ENCODE measurements at places on chromosomes 6 and 20.

DNA sequence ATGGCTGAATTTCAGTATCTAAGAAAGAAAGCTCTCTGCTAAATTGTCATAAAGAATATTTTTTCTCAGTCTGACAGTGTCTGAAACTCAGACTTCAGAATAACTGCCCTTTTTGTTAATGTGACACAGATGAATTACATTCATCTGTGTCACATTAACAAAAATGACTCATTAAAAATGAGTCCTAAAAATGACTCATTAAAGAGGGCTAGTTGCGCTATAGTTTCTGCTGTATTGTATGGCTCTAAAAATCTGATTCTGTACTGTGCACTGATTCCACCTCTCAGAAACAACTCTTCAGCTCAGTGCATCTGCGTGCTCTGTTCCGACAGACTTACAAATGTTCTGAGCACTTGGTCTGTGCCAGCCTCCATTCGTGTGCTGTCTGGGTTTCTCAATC, 15.0 kb downstream of the RNF114 start:
- no peak for DNase-seq

DNA sequence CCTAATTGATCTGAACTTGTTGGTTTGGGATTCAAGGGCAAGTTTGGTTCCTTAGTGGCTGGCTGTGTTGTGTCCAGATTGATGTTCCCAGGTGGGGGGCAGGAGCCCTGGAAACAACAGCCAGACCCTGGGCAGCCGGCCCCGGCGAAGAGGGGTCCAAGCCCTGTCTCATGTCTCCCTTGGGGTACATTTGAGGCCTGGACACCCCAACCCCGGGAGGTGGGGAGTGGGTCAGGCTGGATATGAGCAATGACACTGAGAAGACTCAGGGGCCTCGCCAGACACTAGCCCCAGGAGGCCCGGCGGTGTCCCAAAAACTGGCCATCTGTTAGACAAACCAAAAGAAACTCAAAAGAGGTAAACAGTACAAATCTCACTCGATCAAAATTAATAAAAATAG, 79.6 kb downstream of the YTHDF1 start:
- DNase-seq: no peak

- DNase-seq: no peak
These were observed 787 bp upstream of the PRR18 start for GRCh38 chr6:166308769-166309589.

DNA sequence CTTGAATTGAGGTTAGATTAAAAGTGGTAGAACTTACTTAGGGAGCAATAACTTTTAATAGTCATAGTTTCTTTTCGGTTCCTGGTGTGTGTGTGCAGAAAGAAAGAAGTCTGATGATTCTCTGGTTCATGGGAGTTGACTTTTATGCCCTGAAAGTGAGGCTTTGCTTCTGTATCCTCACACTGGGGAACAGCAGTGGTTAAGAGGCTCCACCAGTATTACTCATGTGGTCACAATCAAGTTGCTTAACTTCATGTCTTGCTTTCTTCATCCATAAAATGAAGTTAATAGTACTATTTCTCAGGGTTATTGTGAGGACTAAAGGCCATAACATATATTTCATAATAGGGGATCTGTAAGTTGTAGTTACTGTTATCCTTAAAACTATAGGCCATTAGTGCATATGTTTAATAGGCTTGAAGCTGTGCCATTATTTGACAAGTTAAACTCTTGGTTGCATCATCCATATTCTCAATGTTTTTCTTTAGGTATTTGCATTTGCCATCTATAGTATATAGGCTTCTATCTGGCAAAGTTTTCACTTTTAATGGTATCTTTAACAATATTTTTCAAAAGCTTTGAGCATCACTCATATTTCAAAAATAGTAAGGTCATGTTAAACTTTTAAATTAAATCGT, 262.4 kb downstream of the PLCB1 start:
- no peak for DNase-seq

GRCh38 chr6:12873691-12874090, 157.1 kb downstream of the PHACTR1 start:
- DNase-seq: no peak

DNA sequence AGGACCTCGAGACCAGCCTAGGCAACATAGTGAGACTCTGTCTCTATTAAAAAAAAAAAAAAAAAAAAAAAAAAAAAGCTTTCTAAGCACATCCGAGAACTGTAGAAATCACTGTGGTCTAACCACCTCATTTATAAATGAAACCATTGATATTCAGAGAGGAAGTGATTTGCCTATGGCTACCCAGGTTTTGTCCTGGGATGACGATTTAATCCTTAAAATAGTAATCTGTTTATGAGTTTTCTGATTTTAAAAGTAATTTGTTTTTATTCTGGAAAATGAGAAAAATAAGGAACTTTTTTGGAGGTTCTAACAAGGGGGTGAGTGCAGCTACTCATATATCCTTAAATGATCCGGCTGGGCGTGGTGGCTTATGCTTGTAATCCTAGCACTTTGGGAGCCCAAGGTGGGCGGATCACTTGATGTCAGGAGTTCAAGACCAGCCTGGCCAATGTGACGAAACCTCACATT, 6.5 kb upstream of the BTN3A2 start:
- no peak for DNase-seq

GRCh38 chr6:155412335-155412734, 43.3 kb downstream of the NOX3 start:
- DNase-seq: no peak
